ENCODE measurements at places on chromosomes 6 and 20. TPM values are rescaled to one million over a fixed set of nuclear protein-coding genes. Genes with fewer than 3 reads are reported as not detected.

The C20orf202 gene
- total RNA-seq, result not detected

The BEND3 gene
- 4.5 TPM for total RNA-seq

The KLC4 gene
- total RNA-seq, result 17.5 TPM

The SEC63 gene
- total RNA-seq, result 16.0 TPM

The ZNF165 gene
- total RNA-seq, result 12.1 TPM

The SMAP1 gene
- 14.9 TPM for total RNA-seq

The GPX5 gene
- not detected for total RNA-seq

The PRICKLE4 gene
- total RNA-seq, result 1.7 TPM

The GPLD1 gene
- 3.9 TPM for total RNA-seq

The PRND gene
- not detected for total RNA-seq

The LRFN2 gene
- not detected for total RNA-seq

The INSM1 gene
- total RNA-seq, result 0.04 TPM

The NKX2-4 gene
- not detected for total RNA-seq

The CDS2 gene
- 13.2 TPM for total RNA-seq

The PLN gene
- total RNA-seq, result not detected

The PPP1R16B gene
- 0.12 TPM for total RNA-seq

The AVP gene
- not detected for total RNA-seq

The RFX6 gene
- 0.17 TPM for total RNA-seq

The MGME1 gene
- 15.1 TPM for total RNA-seq

The CYP39A1 gene
- total RNA-seq, result 0.66 TPM

The TSPO2 gene
- not detected for total RNA-seq

The DLK2 gene
- total RNA-seq, result 1.4 TPM

The CALHM4 gene
- not detected for total RNA-seq

The ALDH8A1 gene
- total RNA-seq, result 1.9 TPM

The WFDC2 gene
- total RNA-seq, result not detected

The STMND1 gene
- not detected for total RNA-seq

The ITPR3 gene
- total RNA-seq, result 41.8 TPM

The PRDM13 gene
- not detected for total RNA-seq

The AKAP12 gene
- total RNA-seq, result 146 TPM

The XKR7 gene
- total RNA-seq, result not detected

The RSPH3 gene
- 2.9 TPM for total RNA-seq

The CLIC5 gene
- not detected for total RNA-seq

The TMEM200A gene
- 0.40 TPM for total RNA-seq

The PAK5 gene
- not detected for total RNA-seq

The SNX5 gene
- total RNA-seq, result 159 TPM

The SLC22A7 gene
- not detected for total RNA-seq

The CST5 gene
- not detected for total RNA-seq

The CSNK2A1 gene
- total RNA-seq, result 161 TPM

The MPC1 gene
- 26.7 TPM for total RNA-seq

The CTCFL gene
- not detected for total RNA-seq

The SLC12A5 gene
- 2.4 TPM for total RNA-seq

Measured in PC-3 (cell line).